ENCODE measurements at places on chromosomes 5 and 9.

DNA sequence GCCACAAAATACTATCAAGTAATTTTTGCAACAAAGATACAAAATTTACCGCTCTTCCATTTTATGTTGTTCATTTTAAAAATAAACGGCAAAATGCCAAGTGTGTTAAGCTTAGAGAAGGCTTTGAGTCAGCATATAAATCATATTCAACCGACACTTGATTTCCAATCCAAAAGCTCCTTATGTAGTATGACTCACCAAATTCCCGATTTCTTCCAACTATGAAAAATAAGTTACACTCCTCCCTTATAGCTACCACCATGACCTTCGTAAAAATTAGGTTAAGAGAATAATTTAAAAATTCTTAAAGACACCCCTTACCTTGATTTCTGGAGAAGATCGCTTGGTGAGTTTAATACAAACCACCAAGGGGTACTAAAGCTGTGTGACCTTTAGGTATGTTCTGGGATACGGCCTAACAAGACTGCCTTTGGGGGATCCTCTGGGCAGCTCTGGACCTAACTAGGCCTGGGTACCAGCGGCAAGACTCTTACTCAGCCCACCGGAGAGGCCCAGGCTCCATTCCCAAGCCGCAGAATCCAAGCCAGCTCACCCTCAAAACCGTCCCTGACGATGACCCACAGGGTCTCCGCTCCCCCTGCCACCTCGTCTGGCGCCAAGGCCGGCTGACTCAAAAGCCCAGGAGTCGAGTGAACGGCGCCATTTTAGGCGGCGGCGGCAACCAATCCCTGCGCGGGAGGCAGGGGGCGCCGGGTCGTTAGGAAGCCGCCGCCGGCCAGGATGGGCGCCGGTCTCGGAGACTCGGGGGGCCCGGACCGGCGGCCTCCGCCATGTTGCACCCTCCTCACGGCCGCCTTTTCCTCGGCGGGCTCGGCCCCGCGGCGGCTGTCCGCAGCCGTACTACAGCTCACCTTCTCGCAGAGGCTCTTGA is 739 bp downstream of the PPP2CA start:
- DNase-seq = peak; percentile 32

- DNase-seq = no peak
Observed at GRCh38 chr5:135655468-135655815, 76.7 kb upstream of the CXCL14 start.

GRCh38 chr9:135284386-135285134 is 195.0 kb upstream of the PPP1R26 start:
- no peak for DNase-seq

GRCh38 chr9:98356326-98356725 is 100.9 kb upstream of the TBC1D2 start:
- DNase-seq = no peak

GRCh38 chr9:137168573-137168903 is 1.3 kb downstream of the LRRC26 start:
- DNase-seq = no peak

DNA sequence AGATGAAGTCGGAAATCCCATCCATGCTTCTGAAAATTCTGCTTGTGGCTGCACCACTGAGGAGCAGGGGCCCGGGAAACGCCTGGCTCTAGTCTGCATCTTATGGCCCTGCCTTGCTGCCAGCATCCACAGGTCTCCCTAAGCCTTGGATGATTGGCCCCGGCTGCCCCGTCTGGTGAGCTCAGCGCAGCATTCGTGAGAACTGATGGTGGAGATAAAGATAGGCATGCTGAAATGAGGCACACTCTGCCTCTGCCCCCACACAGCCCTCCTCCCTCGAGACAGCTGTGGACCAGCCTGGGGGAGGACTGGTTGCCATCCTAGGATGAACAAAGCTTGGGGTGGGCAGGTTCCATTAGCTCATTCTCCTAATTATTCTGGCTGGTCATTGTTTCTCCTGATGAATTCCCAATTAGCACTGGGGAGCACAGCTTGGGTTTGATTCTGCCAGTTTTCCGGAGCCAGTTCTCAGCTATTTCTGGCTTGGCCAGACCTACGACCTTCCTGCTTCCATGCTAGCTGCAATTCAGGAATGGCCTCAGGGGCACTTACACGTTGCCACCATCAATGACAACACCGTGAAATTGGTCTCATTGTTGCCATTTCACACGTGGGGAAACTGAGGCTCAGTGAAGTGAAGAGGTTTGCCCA is 62.8 kb upstream of the CPEB4 start:
- no peak for DNase-seq

GRCh38 chr9:107727086-107727780 is 237.7 kb upstream of the KLF4 start:
- DNase-seq = no peak

GRCh38 chr9:10525972-10526371 is 86.8 kb downstream of the PTPRD start:
- no peak for DNase-seq

- DNase-seq = no peak
Observed at GRCh38 chr5:162607879-162608278, 540.3 kb downstream of the GABRG2 start.

GRCh38 chr5:171678646-171679045 is 107.0 kb upstream of the SMIM23 start:
- DNase-seq = no peak

- DNase-seq = no peak
Observed at GRCh38 chr5:81762401-81762800, 11.5 kb upstream of the SSBP2 start.

DNA sequence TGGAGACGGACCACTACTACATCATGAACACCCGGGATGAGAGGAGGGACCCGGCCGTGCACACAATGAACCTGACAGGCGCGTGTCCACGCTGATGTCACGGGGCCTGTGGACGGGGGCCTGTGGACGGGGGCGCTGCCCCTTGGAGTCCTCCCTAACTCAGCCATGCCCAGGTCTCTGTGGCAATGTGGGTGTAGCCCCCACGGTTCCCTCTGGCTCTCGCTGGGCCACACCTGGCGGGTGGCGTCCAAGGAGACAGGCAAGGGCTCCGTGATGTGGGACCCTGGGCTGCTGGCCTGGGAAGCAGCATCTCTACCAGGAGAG is 22.1 kb downstream of the PAEP start:
- no peak for DNase-seq

DNA sequence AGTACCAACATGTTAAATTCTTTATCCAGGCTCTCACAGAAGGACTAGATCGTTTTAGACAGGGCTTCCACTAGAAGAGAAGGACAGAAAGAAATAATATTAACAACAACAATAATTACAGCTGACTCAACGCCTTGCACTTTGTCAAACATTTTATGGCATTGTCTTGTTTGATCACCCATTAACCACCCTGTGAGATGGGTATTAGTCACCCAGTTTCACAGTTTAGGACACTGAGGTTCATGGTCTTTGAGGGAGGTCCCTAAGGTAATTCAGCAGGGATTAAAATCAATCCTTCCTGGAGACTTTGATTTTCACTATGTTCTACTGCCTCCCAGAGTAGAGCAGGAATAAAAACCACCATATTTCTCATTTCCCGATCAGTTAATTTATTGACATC is 51.4 kb upstream of the BNC2 start:
- DNase-seq = no peak

DNA sequence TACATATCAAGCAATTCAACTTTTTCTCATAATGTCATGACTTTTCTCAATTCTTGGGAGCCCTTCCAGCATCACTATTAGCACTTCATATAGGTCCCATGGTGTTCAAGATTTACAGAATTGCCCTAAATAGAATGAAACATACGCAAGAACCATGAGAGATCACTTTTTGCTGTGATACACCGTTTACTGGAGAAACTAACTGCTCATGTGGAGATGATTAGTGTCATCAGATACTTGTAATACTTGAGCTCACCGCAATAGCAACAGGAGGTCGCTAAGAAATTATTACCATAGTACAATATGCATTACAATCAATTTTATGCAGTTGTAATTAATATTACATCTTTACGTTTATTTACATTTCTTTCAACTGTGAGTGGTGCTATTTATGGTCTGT is 4.8 kb upstream of the PCSK5 start:
- no peak for DNase-seq

GRCh38 chr9:96317335-96317980 is 15.5 kb upstream of the HSD17B3 start:
- no peak for DNase-seq

GRCh38 chr5:59847586-59847985 is 45.9 kb downstream of the PDE4D start:
- DNase-seq = no peak

GRCh38 chr5:6729386-6730310 is 16.4 kb downstream of the TENT4A start:
- no peak for DNase-seq

GRCh38 chr9:96667363-96667728 is 12.2 kb upstream of the PRXL2C start:
- DNase-seq = no peak

DNA sequence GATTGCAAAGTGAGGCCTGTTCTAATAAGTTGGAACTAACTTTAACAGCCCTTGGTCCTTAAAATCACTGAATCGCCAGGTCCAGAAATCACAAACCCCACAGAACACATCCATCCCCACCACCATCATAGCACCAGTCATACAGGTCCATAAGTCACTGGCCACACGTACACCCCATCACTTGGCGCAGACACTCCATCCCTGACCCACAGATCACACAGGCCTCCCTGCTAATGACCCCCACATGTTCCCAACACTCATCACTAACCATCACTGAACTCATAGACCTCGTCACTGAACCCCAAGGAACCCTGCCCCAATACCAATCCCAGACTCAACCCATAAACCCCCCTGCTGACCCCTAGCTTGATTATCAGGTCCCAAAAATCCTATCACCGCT is 41.2 kb upstream of the ZNF300 start:
- no peak for DNase-seq

- DNase-seq = no peak
Observed at GRCh38 chr5:135705141-135705631, 126.4 kb upstream of the CXCL14 start.

- no peak for DNase-seq
Observed at GRCh38 chr5:137478043-137478442, 21.1 kb downstream of the SPOCK1 start.

DNA sequence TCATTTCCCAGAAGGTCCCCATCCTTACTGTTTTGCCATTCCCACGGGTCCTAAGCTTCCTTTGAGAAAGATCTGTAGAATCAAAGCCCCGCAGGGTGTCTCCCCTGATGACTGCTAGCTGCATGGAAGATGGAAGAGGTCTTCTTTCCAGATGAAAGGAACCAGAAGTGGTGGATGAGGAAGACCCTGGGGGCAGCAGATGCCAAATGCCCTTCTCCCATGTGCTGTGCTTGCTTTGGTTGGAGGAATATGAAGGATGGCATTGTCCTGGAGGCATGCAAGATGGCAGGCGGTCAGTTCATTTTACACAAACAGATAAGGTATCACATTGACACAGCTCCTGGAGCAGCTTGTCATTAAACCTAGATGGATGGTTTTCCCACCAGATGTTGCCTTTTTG is 25.8 kb upstream of the CER1 start:
- no peak for DNase-seq

- DNase-seq = peak; percentile 6
Observed at GRCh38 chr5:76641514-76642120, 18.4 kb upstream of the F2RL2 start.

- no peak for DNase-seq
Observed at GRCh38 chr5:80052464-80052863, 17.3 kb downstream of the THBS4 start.

DNA sequence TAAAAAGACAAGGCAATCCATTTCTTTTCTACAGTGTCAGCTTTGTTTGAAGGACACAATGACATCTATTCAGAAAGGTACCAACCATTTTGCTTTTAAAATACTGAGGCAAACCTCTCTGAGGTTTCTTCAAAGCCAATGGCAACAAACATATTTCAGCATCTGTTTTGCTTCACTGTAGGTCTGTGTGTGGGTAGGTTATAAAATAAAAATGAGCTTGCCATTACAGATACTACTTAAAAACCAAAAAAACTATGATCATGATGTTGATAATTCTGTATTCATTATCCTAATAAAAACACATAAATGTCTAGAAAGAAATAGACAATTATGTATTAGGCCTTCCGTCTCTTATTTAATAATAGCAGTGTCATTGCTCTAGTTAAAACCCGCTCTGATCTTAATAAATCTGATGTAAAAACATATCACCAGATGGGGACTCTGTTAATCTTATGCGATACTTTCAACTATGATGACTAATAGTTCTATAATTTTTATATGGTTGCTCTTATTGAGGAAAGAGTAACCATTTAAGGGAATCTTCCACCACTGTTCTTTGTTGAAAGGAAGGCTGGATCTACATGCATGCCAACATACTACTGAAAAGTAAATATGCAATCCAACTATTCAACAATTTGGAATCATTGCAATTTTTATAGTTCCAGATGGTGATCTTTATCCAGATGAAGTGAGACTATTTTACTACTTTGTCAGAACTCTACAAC is 647.2 kb downstream of the PDE4D start:
- DNase-seq = no peak

- no peak for DNase-seq
Observed at GRCh38 chr5:50770441-50770840, 104.0 kb downstream of the PARP8 start.

GRCh38 chr9:98201102-98201501 is 8.7 kb upstream of the CORO2A start:
- no peak for DNase-seq

DNA sequence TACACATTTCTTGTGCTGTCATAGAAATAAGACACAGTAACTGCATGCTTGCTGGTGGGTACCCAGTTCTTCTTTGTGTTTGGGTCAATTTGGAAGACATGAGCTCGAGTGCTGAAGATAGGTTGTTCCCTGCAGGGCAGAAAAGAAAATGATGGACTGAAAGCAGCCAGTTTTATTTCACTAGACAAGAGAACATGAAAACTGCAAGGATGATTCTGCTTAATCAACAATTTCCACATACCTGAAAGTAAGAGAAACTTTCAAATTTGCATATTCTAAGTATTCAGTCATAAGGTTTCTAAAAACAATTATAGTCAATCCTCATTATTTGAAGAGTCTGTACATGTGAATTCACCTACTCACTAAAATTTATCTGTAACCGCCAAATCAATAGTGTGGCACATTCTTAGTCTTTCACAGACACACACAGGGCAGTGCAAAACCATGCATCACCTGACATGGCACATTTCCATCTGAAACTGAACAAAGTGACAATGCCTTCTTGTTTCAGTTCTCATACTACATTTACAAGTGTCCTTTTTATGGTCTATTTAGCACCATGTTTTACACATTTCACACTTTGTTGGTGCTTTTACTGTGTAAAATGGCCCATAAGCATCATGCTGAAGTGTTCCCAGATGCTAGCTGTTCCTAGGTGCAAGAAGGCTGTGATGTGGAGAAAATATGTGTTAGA is 56.9 kb downstream of the HOMER1 start:
- DNase-seq = no peak

DNA sequence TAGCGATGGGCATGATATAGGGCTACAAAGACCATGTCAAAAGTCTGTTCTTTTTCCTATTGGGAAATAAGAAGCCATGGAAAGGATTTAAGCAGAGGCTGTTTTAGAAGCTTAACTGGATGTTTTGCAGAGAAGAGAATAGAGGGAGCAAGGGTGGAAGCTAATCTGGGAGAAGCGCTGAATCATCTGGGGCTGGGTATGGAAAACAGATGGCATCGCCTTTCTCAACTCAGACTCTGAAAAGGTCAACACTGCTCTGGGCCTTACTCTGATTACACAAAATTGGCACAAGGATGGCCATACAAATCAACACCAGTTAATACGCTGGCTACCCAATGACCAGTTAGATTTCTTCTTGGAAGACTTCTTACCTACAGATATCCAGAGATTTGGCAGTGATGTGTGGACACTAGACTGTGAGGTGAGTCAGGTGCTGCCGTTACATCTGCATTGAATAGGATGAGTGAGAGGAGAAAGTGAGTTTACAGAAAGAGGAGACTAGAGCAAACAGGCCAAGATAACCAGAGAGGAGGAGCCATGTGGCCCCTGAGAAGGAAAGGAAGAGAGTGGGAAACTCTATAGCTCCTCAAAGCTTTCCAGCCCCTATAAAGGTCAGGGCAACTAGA is 6.2 kb upstream of the TCERG1 start:
- DNase-seq = no peak
